ENCODE measurements at places on chromosomes 13 and 19.

DNA sequence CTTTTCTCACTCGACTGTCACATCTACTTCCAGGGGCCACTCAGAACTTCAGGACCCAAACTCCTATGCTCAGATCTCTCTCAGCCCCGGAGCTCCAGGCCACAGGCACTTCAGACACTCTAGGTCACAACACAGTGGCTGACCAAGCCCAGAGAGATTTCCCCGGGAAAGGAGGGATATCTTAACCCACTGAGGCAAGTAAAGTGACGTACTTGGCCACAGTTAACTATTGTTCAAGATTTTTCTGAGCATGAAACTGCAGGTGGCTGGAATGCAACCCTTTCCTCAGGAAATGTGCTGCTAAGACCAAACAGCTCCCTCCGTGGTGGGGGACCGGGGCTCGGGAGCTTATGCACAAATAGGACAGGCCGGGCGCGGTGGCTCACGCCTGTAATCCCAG lies 23.9 kb downstream of the OPA3 start:
- no peak for DNase-seq

- DNase-seq: no peak
Measured at GRCh38 chr13:110913322-110914080, 1.4 kb downstream of the ANKRD10 start.

GRCh38 chr13:85638815-85639393 lies 160.3 kb downstream of the SLITRK6 start:
- no peak for DNase-seq

- no peak for DNase-seq
Measured at GRCh38 chr19:897442-898039, 4.3 kb downstream of the RNU6-9 start.

GRCh38 chr19:52270266-52270885 lies 989 bp downstream of the ZNF766 start:
- no peak for DNase-seq

GRCh38 chr13:51444922-51445321 lies 7.9 kb downstream of the INTS6 start:
- DNase-seq: no peak

DNA sequence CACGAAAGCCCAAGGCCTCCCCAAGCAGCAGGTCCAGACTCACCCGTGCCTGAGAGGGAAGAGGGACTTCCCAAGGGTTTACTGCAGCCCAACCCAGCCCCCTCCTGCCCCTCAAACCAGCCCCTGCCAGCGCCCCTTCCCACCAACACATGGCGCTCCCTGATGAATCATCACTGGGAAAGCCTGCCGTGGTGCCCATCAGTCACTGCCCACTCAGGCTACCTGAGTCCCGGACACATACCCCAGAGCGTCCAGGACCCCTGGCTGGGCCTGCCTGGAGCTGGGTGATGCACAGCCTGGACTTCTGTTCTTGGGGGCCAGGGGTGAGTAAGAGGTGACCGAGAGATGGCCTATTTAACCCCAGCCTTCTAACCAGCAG lies 60.6 kb downstream of the MLLT1 start:
- DNase-seq: no peak

GRCh38 chr13:43377973-43378372 lies 354.6 kb downstream of the DNAJC15 start:
- no peak for DNase-seq

- no peak for DNase-seq
Measured at GRCh38 chr19:17866964-17867486, 4.7 kb upstream of the SLC5A5 start.

- no peak for DNase-seq
Measured at GRCh38 chr13:34931572-34931971, 10.5 kb upstream of the NBEA start.

GRCh38 chr19:55118401-55118991 lies 1.1 kb upstream of the PPP1R12C start:
- no peak for DNase-seq

- DNase-seq: no peak
Measured at GRCh38 chr19:19421299-19421696, 15.8 kb downstream of the GATAD2A start.

- DNase-seq: no peak
Measured at GRCh38 chr19:30662211-30662861, 290.2 kb downstream of the ZNF536 start.

DNA sequence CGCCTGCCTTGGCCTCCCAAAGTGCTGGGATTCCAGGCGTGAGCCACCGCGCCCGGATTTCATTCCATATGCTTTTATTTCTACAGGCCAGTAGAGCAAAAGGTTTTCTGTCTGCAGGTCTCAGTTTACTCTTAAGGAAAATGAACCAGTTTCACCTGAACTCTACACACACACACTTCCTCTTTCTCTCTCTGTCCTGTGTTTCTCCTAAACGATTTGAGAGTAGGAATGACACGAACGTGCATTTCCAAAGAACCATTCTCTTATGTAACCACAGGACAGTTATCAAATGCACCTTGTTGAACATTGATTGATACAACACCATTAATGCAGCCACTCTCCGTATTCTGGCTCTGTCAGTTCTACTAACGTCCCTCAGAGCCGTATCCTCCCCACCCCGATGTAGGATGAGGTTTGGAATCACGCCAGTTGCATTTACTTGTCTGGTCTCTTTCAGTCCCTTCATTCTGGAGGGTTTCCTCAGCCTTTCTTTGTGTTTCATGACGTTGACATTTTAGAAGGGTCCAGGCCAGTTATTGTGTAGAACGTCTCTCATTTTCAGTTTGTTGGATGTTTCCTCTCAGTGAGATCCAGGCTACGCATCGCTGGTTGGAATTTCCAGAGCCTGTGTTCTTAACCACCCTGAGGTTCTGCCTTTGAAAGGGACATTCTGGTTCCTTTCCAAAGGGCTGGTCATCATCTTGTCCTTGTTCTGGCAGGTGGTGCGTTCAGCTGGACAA lies 36.0 kb downstream of the BICRA start:
- DNase-seq: no peak

DNA sequence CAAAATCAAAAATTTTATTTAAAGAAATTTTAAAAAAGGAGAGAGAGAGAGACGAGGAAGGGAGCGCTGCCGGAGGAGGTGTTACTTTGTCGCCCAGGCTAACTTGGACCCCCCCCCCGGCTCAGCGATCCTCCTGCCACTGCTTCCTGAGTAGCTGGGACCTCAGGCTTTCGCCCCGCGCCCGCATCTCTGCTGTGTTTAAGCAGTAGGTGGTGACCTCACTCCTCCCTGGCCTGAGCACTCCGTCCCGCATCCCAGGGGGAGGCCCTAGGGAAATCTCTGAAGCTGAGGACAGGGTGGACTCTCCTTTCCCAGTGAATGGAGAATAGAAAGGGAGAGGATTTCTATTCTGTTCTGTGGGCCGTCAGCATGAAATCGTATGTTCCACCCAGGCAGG lies 485 bp upstream of the ZNF845 start:
- DNase-seq: no peak

- DNase-seq: no peak
Measured at GRCh38 chr13:78540058-78540457, 63.3 kb downstream of the POU4F1 start.

DNA sequence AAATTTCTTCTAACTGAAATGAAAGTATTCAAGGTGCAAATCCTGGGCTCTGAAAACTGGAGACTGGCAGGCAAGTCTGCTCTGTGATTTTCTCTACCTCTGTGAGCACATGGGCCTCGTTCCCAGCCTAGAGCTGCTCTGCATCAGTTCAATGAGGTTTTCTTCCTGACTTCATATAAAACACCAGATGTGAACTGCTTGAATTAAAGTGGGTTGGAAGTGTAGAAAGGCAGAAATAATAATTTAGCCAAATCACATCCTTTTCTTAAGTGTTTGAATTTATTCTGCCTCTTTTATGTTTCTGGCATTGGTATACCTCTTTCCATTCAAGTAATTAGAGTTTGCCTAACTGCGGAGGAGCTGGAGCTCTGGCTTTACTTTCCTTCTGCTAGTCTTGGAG lies 540.8 kb downstream of the OLFM4 start:
- no peak for DNase-seq

- no peak for DNase-seq
Measured at GRCh38 chr13:99293178-99293577, 14.0 kb downstream of the GPR183 start.

DNA sequence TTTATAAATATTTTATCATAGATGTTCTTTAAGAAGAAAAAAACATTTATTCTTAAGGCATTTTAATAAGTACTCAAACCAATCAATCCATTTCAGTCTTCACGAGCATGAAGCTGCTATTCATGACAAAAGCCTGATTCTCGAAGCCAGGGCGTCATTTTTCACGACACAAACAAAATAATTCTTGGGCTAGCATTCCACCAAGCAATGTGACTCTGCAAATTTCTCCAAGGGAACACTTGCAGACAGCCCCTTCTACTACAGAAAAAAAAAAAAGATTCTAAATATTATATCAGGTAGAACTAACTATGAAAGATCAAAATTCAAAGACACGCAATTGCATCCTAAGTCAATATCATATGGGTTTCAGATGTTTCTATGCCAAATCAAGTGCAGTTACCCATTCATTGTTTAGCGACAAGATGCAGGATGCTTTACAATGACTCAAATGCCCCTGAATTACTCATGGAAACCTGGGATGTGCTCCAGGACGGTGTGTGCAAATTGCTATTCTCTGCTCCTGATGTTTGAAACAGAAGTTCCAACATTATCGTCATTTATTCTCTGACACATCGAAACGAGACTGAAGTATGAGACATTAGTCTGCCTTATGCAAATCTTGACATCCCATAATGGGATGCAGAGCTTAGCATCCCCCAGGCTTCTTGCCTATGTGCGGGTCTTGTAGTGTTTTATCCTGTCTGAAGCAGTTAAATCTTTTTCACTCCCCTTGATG lies 517.7 kb downstream of the MYO16 start:
- no peak for DNase-seq

DNA sequence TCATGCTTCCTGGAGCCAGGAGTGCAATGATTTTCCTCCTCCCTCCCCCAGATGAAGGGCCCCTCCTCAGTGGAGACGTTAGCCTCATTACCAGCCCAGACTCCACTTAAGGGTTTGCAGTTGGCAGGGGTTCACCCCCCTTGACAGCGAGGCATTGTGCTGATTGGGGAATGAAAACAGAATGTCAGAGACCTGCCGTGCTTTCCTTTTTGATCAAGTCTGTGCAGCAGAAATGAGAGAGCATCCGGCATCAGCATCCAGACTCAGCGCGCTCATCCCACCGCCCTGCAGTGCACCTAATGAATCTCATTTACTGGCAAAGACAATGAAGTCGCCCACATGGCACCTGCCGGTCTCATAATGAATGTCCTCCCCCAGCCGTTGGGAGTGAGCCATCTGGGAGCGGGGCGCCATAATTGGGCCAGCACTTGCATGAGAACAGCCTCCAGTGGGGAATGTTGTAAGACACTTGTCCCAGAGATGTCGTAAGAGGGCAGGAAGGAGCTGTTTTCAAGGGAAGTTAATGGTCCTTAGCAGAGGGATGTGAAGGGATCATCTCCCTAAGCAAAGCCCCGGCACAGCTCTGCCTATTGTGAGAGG lies 98.3 kb upstream of the UQCRFS1 start:
- no peak for DNase-seq

DNA sequence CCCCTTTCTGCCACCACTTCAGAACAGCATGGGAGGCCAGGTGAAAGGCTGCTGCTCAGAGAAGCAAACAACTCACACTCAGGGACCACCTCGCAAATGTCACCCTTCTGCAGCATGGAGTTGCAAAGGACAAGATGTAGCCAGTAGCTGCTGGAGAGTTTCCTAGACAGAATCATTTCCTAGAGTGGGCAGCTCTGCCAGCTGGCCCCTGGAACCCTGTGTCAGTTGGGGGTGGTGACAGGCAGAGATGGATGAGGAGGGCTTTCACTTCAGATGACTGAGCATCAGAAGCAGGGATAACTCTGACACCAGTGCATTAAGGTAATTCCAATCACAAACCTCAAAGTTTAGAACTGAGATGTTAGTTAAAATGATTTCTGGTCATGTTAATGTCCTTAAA lies 34.4 kb upstream of the EPHX3 start:
- DNase-seq: no peak

DNA sequence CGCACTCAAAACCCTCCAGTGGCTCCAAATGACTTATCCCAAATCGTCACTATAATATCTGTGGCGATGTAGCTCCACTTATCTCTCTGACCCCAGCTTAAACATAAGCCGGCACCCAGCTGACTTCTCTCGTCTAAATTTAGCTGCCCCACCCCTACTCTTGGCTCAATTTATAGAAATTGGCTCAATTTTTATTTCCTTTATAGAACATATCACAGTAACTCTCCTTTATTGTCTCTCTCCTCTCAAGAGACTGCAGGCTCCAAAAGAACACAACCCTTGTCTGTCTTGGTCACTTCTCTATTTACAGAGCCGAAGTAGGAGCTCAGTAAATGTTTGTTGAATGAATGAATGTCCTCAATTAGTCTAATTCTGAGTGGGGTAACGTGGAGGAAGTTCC lies 805 bp downstream of the ZNF784 start:
- no peak for DNase-seq

DNA sequence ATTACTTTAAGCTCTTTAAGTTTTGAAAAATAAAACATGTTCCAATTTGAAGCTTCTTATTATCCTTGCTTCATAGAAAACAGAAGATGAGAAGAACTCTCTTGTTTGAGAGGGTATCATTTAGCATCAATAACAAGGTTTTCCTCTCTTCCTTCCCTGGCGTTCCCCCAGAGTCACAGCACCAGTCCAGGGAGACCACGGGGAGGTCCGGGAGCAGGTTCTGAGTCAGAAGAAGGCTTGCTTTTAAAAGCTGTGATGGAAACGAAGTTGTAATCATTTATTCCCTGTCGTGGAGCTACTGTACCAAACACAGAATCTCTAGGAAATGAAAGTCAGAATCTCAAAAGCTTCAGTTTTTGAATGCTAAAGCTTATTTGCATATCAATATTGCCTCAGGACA lies 174.0 kb upstream of the LSM14A start:
- no peak for DNase-seq

DNA sequence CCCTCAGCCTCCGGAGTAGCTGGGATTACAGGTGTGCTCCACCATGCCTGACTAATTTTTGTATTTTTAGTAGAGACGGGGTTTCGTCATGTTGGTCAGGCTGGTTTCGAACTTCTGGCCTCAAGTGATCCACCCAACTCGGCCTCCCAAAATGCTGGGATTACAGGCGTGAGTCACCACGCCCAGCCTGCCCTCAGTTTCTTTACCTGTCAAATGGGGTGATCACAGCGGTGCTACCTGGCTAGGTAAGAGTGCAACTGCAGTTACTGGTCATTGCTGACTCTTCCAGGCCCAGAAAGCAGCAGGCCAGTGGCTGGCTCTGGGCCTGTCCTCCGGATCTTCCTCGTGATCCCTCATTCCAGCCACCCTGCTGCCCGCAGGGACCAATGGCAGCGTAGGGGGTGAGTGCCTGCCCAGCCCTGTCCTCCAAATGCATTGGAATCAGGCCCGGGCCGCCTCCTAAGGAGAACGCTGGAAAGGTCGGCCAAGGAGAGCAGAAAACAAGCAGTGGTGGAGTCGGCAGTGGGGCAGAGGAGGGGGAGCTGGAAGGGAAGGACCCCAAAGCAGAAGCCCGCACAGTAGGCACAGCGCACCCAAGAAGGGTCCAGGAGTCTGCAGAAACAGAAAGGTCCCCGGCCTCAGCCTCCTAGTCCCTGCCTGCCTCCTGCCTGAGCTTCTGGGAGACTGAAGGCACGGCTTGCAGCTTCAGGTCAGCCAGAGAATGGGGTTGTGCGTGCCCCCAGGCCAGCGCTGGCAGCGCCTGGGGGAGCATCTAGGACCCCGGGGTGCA lies 1.8 kb upstream of the SLC27A1 start:
- no peak for DNase-seq

- DNase-seq: no peak
Measured at GRCh38 chr13:98475522-98475921, 101.4 kb downstream of the STK24 start.
